H4 (cell line): ENCODE measurements at places on chromosomes 5 and 9. TPM values are rescaled to one million over a fixed set of nuclear protein-coding genes. Genes with fewer than 3 reads are reported as not detected.

Gene OR13C5
- not detected in 2 replicates for total RNA-seq

Gene GNE
- total RNA-seq, result 28.3 and 29.8 TPM in 2 replicates

Gene KCNV2
- total RNA-seq, result not detected in 2 replicates

DNA sequence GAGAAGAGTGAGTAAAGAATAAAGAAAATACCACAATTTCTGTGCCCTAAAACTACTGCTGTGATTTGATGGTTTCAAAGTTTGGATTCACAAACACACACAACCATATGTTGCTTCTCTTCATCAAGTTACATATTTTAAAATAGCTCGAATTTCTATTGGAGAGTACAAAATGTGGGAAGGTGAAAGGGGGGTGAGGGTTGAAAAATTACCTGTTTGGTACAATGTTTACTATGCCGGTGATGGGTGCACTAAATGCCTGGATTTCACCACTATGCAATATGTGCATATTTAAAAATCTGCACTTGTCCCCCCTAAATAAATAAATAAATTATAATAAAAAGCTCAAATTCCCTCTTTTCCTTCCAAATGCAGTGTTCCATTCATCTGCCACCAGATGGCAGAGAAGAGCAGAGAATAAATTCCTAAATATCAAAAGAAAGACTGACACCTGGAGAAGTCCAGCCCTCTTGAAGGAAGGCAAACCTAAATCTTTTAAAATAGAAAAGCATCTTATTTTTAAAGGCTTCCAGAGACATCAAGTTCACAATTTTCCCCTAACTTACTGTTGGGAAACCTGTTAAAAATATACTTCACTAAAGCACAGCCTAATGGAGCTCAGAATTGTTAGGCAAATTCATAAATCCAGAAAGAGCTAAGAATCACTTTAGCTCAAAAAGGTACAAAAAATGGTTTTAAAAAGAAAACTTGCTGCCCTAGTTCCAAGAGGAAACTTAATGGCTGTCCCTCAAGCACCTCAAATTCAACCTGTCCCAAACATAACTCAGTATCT lies 24.8 kb upstream of the HNRNPA0 start:
- DNase-seq, result peak; percentile 44

DNA sequence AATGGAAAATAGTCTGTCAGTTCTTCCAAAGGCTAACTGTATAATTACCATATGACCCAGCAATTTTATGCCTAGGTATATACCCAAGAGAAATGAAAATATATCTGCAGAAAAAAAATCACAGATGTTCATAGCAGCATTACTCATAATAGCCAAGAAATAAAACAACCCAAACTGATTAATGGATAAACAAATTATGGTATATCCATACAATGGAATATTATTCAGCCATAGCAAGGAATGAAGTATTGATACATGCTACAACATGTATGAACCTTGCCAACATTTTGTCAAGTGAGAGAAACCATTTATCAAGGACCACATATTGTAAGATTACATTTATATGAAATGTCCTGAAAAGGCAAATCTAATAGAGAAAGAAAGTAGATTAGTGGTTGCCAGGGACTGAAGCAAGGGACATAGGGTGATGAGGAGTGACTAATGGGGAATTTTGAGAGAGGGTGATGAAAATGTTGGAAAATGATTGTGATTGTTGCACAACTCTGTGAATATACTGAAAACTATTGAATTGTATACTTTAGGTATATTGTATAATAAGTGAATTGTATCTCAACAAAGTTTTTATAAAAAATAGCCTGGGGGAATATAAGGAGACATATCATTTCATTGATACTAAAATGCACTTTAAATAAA lies 114.4 kb downstream of the PBX3 start:
- no peak for DNase-seq

- no peak for DNase-seq
Observed at GRCh38 chr9:72882117-72882775, 70.6 kb downstream of the ALDH1A1 start.

- no peak for DNase-seq
Observed at GRCh38 chr5:17190799-17191391, 26.5 kb upstream of the BASP1 start.

- DNase-seq, result no peak
Observed at GRCh38 chr9:14180093-14180959, 133.6 kb downstream of the NFIB start.

DNA sequence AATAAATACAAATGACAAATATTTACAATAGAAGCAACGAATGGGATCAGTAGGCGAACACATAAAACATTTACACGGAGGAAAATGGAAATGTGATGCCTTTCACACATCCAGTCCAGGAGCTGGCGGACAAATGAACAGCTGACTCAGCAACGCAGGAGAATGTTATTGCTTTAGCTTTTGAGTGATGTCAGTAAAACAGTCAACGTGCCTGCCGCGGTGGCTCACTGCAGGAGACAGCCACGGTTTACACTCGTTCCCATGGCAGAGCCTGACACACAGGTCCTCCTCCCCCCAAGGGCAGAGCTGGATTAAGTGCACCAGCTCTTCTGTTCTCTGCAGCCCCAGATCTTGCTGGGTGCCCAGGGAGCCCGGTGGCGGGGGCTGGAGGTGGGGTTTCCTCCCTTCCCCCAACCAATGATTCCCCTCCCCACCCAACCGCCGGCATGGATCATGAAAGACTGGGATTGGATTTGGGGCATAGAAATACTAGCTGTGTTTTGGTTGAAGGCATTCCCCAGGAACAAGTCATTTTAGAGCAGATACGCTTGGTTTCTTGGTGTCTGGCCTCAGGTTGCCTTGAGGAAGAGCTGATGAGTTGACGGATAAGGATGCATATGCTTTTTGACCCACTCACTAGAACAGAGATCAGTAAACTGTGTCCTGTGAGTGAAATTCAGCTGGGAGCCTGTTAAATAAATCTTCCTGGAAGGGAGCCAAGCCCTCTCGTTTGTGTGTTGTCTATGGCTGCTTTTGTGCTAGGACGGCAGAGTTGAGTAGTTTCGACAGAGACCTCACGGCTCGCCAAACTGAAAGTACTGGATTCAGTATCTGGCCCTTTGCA lies 12.5 kb downstream of the STC2 start:
- peak; percentile 66 for DNase-seq

DNA sequence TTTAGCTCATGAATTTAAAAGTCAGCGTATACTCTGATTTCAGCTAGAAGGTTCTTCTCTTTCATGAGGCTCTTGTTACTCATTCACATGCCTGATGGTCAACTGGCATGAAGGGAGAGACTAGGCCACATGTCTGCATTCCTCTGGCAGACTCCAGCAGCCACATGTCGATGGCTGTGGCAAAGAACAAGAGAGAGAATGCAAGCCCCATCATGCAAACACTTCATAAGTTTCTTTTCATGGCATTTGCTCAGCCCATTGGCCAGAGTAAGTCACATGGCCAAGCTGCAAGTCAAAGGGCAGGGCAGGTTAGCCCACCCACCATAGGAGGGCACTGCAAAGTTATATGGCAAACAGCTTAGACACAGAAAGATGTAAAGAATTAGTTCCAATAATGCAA lies 5.4 kb downstream of the KCNV2 start:
- peak; percentile 10 for DNase-seq

- no peak for DNase-seq
Observed at GRCh38 chr9:91897201-91897600, 52.8 kb downstream of the ROR2 start.

DNA sequence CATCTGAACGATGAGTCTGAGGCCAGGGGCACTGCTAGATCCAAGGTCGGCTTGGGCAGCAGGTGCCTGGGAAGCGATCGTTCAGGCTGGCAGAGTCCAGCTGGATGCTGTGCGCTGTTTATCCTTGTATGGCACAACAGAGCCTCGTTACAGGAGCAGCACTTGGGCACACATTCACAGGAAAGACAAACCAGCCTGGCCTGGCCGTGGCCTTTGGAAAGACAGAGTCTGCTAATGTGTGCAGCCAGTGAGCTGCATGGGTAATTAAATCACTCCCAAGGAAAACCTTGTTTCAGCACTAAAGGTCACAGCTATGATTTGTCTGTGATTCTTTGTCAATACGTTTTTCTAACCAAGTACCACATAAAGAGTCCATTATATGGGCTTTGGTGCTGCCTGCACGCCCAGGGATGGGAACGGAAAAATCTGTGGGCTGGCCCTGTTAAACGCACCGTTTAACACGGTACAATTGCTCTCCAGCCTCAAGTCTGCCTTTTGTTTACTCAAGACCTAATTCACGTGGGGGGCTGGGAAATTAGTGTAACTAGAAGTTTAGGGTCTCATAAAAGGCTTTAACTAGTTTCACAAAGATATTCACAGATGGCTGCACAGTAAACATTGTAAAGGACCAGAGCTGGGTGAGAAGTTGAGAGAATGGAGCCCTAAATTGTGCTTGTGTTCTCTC lies 509.3 kb downstream of the KDM4C start:
- DNase-seq, result no peak

DNA sequence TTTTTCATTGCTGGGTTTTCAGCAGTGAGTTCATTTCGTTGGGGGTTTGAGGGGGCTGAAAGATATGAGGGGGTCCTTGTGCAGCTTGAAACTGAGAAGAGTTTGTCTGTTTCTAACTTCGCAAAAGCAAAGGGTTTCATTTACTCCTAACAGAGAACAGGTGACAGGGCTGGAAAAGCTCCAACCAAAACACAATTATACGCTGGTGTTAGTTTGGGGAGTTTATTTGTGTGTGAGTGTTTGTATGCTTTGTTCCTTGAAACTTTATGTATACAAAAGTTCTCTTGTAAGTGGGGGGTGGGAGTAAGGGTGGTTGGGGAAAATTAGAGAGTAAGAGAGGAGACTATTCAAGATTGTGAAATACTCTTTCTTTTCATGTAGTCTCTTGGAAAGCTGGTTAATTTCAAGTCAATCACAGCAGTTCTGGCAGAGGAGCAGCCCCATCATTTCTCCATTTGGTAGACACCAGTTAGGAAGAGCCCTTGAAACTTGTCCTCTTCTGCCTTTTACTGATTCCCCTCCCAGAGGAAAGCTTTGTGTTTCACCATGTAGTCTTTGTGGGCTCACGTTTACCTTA lies 881 bp downstream of the TNFAIP8 start:
- no peak for DNase-seq

GRCh38 chr5:138676002-138676401 lies 77.2 kb upstream of the CTNNA1 start:
- no peak for DNase-seq

GRCh38 chr9:97919217-97919813 lies 3.0 kb downstream of the TRMO start:
- no peak for DNase-seq

DNA sequence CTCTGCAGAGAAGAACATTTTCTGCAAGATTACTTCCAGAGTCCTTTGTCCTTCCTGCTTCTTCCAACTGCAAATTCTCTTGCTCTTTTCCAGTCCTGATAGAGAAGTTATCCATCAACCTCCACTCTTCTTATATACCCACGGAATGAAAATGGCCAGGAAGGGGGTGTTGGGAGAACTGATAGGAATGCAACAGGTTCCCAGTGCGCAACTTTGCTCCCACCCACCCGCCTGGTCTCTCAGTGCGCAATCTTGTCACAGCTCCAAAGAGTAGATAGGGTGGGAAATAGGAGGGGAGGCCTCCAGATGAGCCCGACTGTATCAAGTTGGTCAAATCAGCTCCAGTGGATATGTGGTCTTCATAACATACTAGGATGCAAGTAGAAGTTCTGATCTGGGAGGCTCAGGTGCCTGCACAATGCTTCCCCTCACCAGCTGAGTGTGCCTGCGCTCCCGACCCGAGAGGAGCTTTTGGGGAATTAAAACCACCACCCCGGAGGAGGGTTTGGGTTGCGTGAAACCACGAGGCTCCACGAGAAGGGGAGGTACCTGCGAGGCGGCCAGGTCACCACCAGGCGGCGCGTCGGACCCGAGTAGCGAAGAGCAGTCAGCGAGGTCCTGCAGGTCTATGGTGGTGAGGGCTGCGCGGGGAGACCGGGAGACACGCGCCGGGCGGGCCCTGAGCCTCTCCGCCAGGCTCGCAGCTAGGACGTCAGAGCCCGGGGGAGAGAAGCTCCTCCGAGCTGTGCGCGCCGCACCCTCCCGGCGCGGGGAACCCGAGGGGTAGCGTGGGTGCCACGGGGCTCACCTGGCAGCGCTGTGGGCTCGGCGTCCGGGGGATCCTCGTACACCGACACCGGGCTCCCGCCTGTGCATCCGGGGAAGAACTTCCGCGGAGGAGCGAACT lies 835 bp downstream of the MCIDAS start:
- peak; percentile 67 for DNase-seq

DNA sequence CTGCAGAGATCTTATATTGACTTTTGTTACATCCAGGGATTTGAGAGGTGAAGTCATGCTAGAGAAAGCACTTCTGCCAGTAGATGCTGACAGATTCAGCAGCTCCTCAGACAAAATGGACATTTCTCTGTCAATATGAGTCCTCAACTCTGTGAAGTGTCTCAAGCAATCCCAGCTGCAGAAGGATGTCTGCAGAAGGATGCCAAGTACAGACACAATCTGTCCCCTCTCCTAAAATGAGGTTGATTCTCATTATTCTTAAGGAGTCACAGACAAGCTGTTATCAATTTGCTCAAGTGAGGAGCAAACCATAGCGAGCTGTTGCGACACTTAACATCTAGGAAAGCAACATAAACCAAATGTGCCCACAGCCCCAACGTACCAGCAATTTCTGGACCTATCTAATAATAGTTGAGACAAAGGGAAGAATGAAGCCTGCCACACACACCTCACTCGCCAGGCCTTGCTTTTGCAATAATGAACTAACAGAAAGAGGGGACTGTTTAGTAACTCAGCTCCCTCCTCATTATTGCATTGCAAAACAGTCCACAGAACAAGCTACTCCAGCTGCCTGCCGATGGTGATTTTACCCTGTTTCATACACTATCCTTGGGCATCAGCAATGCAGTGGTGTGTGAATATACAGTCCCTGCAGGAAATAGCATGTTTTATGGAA lies 364.2 kb upstream of the PDE4D start:
- DNase-seq, result no peak
